Bone marrow (tissue), 2 donors: ENCODE measurements at places on chromosomes 2 and 18.
A peak's percentile ranks its signal among the peaks of the same experiment; 100 is the strongest.

DNA sequence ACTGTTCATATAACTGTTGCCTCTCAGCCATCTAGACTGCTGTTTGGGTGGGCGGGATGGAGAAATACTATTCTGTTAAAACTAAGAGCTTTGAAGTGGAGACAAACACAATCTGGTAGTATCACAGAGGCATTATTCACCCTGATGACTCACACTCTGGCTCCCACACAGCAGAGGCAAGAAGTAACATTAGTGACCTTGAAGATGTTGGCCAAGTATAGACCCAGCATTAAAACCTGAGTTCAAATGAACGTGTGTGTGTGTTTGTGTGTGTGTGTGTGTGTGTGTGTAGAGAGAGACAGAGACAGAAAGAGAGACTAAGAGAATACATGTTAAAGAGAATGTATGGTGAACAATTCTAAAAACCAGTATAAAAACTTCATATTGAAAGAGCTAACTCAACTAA is 22.5 kb upstream of the ACVR1 start:
- no peak for DNase-seq

- no peak for DNase-seq
Observed at GRCh38 chr2:44655401-44655864, 286.1 kb upstream of the SIX3 start.

GRCh38 chr2:145302886-145303285 is 783.0 kb upstream of the ZEB2 start:
- DNase-seq, result no peak

DNA sequence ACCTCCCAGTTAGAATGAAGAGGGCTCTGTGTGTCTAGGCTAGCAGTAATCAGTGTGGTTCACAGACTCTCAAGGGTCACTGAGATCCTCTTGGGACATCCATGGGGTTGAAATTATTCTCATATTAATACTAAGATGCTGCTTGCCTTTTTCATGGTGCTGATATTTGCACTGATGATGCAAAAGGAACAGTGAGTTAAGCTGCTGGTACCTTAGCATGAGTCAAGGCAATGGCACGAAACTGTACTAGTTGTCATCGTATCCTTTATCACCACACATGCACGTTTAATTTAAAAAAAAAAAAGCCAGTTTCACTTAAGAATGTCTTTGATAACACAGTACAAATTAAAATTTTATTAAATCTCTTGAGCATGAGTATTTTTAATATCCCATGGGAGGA is 151.9 kb upstream of the TANK start:
- no peak for DNase-seq

- DNase-seq, result no peak
Observed at GRCh38 chr2:223090540-223091235, 38.7 kb downstream of the KCNE4 start.

DNA sequence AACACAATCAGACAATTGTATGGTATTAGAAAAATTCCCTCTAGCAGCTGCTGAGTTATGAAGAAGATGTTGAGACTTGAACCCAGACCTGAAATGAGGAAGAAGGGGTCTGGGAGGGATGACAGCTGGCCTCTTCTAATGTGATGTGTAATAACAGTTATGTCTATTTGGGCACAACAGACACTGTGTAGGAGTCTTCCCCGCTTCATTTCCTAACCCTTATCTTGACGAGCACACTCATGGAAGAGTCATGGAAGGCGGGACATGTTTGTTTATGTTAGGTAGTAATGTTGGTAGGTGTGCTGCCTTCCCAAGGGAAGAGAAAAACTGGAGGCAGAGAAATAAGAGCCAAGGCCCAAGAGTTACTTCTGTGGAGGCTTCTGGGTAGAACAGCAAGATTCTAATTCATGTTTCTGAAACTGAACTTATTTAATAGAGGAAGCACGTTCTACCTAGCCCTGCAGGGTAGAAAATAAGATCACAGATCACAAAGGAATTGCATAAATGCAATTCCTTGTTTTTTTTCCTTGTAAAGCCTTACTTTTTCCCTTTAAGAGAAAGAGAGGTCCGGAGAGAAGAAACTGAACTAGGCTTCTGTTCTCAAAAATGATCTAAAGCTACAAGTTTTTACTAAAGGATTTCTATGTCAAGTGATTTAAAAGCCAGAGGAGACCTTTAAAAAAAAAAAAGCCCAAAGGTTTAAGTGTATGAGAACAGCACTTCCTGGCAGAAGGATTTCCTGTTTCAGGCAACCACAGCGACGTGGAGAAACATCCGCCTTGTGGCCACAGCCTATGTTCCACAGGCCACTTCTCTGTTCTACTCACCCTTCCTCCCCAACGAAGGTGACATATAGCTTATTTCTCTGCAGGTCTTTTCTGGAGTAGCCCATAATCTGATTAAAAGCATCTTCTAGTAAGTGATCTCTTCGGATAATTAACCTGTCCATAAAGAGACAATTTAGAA is 68.5 kb upstream of the STK17B start:
- no peak for DNase-seq

GRCh38 chr18:10304853-10305252 is 149.6 kb upstream of the APCDD1 start:
- DNase-seq, result no peak

- no peak for DNase-seq
Observed at GRCh38 chr2:238379096-238379810, 47.5 kb upstream of the ASB1 start.

GRCh38 chr2:72543497-72544216 is 282.2 kb downstream of the EXOC6B start:
- DNase-seq, result no peak

DNA sequence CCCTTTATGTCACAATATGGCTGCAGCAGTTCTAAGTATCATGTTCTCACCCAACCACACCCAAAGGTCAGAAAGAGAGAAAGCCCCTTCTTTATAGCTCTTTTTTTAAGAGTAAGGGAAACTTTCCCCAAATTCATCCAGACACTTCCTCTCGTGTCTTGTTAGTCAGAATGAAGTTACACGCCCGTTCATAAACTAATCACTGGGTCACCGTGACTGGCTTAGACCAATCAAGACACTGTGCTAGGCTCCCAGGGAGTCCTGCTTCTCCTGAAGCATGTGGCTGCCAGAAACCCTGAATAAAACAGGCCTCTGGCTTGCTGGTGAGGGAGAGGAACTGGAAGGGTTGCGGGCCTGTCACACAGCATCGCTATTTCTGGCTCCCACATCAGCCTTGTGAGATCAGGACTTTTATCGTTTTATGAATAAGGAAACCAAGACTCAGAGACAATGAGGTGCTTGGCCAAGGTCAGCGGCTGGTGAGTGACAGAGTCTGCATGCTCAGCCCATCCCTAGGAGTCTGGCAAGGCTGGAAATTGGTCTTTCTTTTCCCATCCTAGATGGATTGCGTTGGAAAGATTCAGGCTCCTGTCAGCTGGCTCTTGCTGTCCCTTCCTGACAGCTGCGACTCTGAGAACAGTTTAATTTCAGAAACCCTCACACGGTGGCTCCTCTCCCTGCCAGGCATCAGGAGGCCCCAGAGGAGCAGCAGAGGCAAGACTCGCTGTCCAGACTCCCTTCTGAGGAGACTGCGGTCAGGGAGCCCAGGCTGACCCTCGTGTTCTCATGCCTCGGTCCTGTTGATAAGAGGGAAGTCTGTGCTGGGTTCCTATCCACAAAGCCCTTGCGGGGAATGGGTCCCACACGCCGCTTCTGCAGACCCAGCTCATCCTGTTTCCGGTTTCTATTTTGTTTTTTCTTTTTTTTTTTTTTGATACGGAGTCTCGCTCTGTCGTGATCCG is 104.5 kb upstream of the TAF1B start:
- no peak for DNase-seq

GRCh38 chr2:103656558-103656957 is 894.7 kb downstream of the TMEM182 start:
- no peak for DNase-seq

GRCh38 chr2:170747921-170748320 is 22.3 kb upstream of the ERICH2 start:
- no peak for DNase-seq

DNA sequence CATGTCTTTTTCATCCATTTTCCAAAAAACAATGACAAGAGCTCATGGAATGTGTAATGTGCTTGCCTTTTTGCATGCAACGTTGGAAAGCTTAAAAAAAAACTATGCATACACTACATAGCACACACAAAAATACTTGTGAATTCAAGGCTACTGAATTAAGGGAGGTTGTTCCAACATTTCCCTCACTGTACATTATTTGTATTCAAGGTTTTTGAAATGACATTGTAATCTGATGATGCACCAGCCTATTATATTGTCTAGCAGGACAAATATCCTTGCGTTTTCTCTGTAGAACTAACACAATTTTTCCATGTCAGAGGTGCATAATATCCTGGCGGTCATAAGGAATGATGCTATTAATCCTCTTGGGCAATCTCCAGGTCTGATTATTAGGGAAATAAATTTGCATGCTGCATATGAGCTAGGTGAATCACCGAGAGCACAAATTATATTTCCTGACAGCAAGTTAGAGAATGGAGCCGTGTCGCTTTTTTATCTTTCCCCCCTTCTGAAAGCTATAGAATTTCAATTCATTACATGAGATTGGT is 836.9 kb upstream of the FANCL start:
- DNase-seq, result no peak

- DNase-seq, result no peak
Observed at GRCh38 chr2:71898851-71899681, 248.6 kb downstream of the CYP26B1 start.

DNA sequence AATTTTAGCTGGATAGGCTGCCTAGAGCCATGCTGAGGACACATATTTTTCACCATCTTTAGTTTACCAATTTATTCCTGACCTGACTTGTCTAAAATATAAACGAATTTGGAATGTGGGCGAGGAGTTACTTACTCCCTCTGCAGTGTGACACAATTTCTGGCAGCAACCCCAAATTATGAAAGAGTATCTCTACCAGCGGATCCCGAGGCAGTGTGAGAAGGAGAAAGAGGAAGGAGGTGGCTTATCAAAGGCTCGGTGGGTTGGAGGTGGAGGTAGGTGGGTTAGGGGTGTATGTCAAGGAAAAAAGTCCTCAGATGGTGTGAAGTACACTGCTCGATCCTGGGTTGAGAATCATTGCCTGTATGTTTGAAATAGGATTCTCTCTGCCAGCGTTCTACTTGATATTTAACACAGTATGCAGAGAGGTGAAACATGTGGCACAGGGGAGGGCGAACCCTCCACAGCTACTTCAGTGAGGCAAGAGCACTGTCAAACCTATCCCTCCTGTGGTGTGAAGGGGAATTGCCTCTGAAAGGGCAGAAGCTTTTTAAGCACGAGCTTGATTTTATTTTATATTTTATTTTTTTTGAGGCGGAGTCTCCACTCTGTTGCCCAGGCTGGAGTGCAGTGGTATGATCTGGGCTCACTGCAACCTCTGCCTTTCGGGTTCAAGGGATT is 76.0 kb downstream of the RFTN2 start:
- peak; percentile 16 for DNase-seq

DNA sequence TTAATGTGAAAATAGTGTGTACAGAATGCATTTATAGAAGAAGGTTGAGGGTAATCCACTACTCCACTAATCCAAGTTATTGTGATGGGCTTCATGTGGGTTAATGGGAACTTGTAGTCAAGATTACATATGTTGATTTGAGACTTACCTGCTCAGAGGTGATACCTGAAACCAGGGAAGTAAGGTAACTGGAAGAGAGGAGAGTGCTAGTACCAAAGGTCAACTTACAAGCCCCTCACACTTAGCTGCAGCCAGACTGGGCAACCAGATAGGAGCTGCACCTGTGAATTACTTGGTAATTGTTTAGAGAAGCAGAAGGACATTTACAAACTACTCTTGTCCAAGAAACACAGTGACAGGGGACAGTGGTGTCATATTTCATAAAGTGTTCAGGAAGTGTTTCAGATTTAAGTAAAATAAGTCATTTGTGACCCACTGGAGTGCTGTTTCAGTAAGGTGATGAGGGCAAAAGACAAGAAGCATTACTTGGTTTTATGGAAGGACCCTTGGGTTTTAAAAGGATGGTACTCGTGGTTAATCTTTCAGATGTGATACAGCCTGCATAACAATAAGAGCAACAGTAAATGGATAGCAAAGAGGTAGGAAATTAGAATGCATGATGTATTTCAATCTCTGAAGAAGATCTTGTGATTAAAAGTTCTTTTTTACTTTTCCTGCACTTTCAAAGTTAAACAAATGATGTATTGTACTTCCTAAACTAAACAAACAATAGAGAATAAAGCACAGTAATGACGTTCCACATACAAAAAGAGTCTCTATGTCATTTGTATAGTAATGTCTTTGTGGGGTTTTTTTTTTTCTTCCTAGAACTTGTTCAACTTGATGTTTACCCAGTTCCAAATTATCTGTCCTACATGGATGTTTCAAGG is 189.3 kb downstream of the PHLPP1 start:
- no peak for DNase-seq

GRCh38 chr2:238104226-238104690 is 4.1 kb downstream of the ESPNL start:
- DNase-seq, result no peak

- DNase-seq, result no peak
Observed at GRCh38 chr2:28463211-28463816, 32.5 kb upstream of the PLB1 start.

DNA sequence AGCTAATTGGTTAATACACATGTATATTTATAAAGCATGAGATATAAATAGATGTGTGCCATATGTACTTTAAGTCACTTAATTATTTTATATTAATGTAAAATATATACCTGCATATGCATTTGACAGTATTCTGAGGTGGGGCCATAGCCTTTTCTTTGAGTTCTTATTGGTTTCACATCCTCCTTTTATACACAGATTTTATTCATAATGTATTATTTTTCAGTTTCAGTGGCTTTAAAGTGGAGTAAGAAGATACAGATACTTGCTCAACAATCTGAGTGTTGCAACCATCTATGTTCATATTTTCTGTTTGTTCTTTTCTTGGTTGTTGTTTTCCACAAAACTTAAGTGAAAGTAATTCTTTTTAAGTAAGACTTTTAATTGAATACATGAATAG is 436.5 kb downstream of the RND3 start:
- no peak for DNase-seq

GRCh38 chr2:12059616-12060441 is 313.4 kb downstream of the LPIN1 start:
- DNase-seq, result no peak

- DNase-seq, result no peak
Observed at GRCh38 chr2:441258-442022, 153.5 kb upstream of the ALKAL2 start.

DNA sequence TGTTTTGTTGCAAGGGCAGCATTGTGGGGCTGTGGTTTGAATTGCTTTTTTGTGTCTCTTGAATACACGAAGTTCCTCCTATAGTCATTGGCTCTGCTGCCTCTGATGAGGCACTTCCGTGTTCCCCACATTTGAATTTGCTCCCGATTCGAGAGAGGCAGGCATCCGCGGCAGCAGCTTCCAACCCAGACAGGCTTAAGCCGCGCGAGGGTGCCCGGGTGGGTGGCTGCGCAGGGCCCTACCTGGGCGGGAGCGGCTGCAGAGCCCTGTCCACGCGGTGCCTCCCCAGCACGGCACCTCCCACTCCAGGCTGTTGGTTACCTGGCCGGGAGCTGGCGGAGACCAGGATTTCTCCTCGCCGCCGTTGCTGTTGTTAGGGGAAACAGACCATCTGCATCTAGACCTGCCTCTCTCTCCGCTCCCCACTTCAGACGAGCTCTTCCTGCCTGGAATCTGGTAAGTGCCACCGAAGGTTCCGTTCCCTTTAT is 151.3 kb downstream of the NEDD4L start:
- DNase-seq, result no peak

GRCh38 chr2:218218268-218219185 is 1.5 kb downstream of the ARPC2 start:
- DNase-seq, result no peak

- no peak for DNase-seq
Observed at GRCh38 chr2:114821055-114821454, 378.6 kb downstream of the DPP10 start.
